ENCODE measurements at places on chromosomes 16 and 17. TPM values are rescaled to one million over a fixed set of nuclear protein-coding genes. Genes with fewer than 3 reads are reported as not detected.

GRCh38 chr16:88357317-88358022, 25.3 kb upstream of the ZNF469 start:
- no peak for DNase-seq

- no peak for DNase-seq
Observed at GRCh38 chr17:33486135-33486885, 193.2 kb upstream of the ASIC2 start.

DNA sequence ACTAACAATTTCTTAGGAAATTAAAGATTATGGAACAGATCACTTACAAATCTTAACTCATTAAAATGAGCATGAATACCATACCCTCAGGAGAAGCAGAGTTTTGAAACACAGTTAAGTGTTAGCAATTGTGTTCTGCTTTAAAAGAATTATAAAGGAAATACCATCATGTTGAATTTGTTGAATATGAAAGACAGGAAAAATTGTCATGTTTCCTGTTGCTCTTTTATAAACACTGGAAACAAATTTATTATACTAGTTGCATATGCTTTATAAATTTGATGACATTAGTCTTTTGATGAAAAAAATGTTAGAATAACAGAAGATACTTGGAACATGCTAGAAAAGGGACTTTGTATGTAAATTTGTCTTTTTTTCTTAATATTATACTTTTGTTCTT, 59.7 kb downstream of the VMP1 start:
- no peak for DNase-seq

DNA sequence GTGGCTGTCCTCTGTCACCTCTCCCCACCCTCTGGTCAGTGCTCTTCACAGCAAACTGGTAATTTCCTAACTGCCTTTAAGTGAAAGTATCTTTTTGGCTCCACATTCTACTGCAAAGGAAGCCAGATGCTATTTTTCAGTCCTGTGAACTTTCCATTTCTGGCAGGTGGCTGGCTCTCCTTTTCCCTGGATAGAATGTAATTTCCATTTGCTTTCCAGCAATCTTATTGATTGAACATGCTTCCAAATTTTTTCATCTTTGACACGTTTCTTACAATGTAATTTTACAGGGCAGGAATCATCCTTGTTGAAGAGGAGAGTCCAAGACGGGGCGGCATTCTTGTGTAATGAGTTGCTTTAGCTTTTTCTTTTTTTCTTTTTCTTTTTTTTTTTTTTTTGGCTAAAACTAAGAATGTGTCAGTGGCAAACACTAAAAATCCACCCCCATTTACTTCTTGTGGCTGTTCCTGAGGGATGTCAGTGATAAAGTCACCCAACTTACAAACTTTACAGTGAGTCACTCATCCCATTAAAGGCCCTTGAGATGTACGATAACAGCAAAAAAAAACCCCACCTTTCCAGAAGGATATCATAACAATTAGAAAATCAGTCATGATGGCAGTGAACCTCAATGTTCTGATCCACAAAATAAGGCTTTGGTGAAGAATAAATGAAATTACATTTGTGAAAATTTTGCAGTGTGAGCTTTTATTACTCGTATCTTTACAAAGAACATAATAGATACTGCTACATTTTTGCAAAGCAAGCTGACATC, 29.4 kb upstream of the PRKCA start:
- DNase-seq = no peak

DNA sequence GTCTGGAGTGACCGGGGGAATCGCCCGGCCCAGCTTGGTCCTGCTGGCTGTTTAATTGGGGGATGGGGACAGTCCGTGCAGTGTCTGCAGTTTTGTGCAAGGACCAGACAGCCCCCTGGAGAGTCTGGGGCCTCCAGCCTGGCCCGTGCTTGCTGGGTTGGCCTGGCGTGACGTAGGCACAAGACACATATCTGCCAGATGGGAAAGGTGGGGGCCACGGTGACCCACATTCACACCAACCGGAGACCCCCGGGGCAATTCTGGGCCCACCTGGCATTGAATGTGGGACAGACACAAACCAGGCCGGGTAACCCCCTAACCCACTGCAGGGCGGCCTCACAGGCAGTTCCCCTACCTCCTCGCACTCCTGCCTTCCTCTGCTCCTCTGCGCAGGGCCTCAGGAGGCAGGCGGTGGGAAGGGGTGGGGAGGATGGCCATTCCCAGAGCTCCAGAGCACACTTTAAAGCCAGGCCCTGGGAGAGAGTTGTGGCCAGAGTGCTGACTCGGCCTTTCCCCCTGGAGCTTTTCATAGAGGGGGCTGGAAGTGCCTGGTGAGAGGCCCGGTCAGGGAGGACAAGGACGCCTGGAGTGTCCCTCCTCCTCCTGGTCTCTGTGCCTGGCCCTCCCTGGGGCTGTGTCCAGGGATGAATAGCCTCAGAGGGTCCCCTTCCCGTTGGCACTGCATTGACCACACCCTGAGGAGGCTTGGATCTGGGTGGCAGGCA, 1.5 kb downstream of the MRC2 start:
- no peak for DNase-seq

DNA sequence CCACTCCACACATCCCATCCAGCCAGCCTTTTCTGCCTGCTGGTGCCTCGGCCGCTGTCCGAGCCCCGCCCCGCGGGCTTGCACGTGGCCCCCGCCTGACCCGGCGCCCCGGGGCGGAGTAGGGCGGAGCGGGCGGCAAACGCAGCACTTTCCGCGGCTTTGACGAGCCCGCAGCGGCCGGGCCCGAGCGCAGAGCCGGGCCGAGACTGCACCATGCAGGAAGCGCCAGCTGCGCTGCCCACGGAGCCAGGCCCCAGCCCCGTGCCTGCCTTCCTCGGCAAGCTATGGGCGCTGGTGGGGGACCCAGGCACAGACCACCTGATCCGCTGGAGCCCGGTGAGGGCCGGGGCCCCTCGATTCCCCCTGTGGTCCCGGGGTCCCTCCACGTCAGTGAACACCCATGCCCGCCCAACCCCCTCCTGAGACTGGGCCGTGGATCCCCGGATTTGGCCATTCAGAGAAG, at the start of gene HSF4:
HSF4 (plus strand) TSS at position 147 of the 463 bp plus-strand sequence; CDS start at position 214, 67 bp downstream.
- DNase-seq = no peak

GRCh38 chr17:42554250-42555121, 1.8 kb downstream of the HSD17B1 start:
- DNase-seq = peak; percentile 83

- DNase-seq = no peak
Observed at GRCh38 chr17:81043725-81044427, 8.9 kb downstream of the BAIAP2 start.

DNA sequence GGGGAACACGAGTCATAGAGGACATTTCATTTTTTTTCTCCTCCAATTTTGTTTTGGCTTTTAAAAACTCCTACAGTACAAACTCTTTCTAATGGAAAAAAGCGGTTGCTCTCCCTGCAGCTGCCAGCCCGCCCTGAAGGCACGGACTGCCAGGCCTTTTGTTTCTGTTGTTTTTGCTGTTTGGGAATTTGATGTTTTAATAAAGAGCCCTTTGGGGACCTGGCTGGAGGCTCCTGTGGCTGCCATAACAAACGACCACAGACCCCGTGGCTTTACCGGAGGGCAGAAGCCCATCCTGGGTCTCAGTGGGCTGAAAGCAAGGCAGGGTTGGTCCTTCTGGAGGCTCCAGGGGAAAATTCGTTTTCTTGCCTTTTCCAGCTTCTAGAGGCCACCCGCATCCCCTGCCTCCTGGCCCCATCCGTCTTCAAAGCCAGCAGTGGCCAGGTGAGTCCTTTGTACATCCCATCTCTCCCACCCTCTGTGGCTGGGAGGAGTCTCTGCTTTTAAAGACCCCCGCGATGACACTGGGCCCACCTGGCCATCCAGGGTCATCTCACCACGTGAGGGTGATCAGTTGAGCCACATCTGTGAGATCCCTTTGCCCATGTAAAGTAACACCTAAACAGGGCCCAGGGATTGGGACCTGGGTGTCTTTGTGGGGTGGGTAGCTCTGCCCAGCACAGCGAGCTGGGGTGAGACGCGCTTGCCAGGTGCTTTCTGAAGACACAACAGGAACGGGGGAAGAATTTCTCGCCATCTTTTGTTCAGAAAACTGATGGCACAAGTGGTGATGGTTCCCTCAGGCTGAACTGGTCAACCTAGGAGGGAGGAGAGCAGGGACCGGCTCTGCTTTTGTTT, 113.9 kb downstream of the BANP start:
- DNase-seq = no peak

GRCh38 chr16:47236716-47237115, 93.0 kb upstream of the NETO2 start:
- DNase-seq = no peak

- DNase-seq = no peak
Observed at GRCh38 chr17:55418369-55419268, 3.0 kb downstream of the MMD start.

- peak; percentile 33 for DNase-seq
Observed at GRCh38 chr17:73231395-73231794, 30.3 kb downstream of the CPSF4L start.

- no peak for DNase-seq
Observed at GRCh38 chr16:17370223-17370707, 100.5 kb downstream of the XYLT1 start.

DNA sequence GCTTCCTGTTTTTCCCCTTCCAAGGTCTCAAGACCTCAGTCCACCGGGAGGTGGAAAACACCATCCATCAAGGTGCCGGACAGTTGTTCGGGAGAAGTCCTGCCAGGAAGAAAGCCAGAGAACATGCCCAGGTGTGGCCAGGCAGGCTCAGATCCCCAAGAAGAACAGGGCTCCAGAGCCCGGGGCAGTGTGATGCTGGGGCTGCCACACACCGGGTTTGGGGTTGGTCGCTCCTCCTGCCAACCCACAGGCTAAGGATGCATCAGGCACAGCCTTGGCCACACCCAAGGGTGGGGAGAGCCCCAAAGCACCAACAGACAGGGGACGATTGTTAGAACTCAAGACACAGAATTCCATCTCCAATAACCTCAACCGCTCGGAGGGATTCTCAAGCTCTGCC, 19.7 kb downstream of the ZFHX3 start:
- no peak for DNase-seq

DNA sequence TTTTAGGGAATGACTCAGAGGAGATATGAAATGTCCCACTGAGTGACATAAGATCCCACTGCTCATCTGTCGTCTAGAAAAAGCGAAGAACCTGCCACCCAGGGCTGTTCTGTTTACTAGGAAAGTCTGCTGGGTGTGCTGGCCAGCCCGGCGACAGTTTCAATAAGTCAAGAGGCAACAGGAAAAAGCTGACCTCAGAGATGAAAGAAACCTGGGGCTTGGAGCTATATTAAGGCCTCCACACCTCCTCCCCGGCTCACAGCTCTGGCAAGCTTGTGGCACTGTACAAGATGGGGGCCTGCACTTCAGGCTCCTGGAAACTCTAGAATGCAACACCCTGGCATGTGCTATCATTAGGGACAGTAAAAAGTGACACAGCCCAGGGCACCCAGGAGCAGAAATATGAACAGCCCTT, 10.6 kb downstream of the ZFHX3 start:
- peak; percentile 25 for DNase-seq

DNA sequence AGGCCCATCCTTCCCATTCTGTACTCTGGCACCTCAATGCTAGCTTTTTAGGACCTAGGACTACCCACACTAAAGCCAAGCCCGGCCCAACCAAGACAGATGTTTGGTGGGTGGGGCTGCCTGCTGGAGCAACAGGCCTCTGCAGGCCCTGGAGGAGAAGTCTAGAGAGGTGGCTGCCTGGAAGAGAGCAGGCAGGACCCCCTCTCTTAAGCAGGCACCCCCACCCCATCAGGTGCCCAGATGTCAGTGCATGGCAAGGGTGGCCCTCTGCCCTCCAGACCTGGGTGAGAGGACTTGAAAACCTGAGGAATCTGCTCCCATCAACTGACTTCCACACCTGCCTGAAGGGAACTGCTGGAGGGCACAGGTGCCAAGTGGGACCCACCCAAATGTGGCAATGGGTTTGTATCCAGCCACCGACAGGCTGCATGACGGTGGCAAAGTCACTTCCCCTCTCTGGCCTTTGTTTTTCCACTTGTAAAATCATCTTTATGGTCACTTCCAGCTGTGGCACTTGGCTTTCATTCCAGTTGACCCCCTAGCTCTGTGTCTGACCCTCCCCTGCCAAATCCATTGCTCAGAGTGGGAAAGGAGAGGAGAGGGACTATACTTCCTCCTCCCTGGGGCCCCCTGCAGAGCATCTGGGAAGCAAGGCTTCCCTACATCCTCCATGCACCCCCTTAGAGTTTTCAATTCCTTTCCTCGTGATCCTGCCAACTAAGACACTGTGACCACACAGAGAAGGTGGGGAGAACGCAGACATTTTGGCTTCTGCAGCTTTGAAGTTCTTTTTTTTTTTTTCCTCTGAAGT, 1.7 kb upstream of the STAT5A start:
- DNase-seq = no peak

- no peak for DNase-seq
Observed at GRCh38 chr17:60170835-60171752, 21.3 kb downstream of the CA4 start.

DNA sequence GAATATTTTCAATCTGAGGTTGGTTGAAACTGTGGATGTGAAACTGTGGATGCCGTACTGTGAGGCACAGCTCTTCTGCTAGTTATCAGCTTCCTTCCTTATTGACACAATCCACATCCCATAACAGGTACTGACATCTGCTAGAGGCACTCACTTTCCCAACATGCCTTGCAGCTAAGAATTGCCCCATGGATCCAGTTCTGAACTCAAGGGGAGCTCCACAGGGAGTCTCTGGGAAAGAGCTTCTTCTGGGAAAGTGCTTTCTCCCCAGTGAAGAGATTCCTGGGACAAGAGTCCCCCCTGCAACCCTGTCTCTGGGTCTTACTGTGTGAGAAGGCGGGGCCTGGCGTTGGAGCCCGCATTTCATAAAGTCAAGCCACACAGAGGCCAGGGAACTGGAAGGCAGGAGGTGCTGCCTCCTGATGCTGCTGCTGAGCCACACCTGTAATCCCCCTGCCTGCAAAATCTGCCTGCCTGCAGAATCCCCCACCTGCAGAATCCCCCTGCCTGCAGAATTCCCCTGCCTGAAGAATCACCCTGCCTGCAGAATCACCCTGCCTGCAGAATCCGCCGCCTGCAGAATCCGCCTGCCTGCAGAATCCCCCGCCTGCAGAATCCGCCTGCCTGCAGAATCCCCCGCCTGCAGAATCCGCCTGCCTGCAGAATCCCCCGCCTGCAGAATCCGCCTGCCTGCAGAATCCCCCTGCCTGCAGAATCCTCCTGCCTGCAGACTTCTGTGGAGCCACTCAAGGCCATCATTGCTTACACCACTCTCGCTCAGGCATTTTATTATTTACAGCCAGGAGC, 305.4 kb downstream of the FOXL1 start:
- DNase-seq = peak; percentile 24

DNA sequence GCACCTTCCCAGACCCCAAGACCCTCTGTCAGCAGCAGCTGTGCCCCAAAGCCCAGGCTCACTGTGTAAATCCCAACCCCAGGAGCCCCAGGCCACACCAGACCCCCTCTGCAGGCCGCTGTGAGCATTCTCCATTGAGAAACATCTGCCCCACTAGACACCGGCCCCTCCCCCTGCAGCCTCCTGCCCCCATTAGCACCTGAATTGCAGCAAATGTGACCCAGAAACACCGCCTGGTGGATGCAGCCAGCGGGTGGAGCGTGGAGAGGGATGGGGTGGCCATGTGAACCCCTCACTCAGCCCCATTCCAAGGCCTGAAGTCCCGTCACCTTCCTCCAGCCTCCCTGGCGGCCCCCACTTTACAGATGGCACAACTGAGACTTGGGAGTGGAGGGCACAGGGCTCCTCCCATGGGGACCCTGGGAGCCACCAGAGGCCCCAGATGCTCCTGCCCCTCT, 2.2 kb downstream of the UBALD1 start:
- DNase-seq = no peak

ADAM11 gene
- 1.2 TPM for polyA plus RNA-seq

ITGB4 gene
- 48.4 TPM for polyA plus RNA-seq

WNT9B gene
- not detected for polyA plus RNA-seq

HAP1 gene
- polyA plus RNA-seq = 0.39 TPM

TMEM11 gene
- 21.6 TPM for polyA plus RNA-seq

DCXR gene
- polyA plus RNA-seq = 44.1 TPM

PRAC2 gene
- polyA plus RNA-seq = not detected
